ENCODE measurements at places on chromosomes 12 and 14.

DNA sequence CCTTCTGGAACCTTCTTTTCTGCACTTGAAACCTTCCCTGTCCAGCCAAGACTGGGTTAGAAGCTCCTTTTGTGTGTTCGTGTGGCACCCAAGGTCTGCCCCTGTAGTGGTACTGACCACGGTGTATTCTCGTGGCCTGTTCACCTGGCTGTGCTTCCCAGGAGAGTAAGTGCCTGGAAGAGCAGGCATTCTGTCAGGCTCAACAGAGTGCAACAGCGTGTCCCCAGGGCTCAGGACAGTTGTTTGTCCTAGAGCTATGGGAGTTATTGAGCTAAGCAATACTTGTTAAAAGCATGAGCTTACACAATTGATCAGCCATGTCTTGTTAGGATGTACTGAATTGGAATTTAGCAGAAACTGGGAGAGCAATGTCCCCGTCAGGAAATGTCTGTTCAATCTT, 12.9 kb upstream of the SLC38A2 start:
- peaks cover 58% of the 10 kb centered on the region for H3K4me1 ChIP-seq
- no peak overlapping the region for H3K4me3 ChIP-seq
- DNase-seq: no peak
- no peaks in the 10 kb centered on the region for H3K27me3 ChIP-seq
- peaks cover 22% of the 10 kb centered on the region for H3K36me3 ChIP-seq
- H3K27ac ChIP-seq: peak overlapping the region; percentile 17

GRCh38 chr12:77795699-77796098, 35.0 kb upstream of the NAV3 start:
- no peaks in the 10 kb centered on the region for H3K4me1 ChIP-seq
- H3K4me3 ChIP-seq: no peak overlapping the region
- no peak overlapping the region for H3K27ac ChIP-seq
- DNase-seq: no peak

DNA sequence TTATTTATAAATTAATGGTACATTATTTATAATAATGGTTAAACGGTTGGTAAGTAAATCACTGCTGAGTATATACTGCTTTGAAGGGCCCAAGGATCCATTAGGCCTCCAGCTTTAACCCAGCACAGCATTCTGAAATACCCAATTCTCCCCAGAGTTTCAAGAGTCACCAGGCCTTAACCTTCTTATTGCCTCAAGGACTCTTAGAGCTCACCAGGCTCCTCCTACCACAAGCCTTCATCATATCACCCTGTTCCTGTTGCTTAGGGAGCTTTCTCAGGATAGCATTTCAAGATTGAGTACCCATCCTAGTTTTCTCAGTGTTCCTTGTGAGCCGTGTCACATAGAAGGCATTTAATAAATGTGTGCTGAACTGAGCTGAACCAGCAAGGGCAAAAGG, 242.5 kb downstream of the FBXL14 start:
- no peaks in the 10 kb centered on the region for H3K4me1 ChIP-seq
- DNase-seq: no peak
- no peaks in the 10 kb centered on the region for H3K27me3 ChIP-seq
- no peaks in the 10 kb centered on the region for H3K36me3 ChIP-seq
- H3K4me3 ChIP-seq: no peak overlapping the region

DNA sequence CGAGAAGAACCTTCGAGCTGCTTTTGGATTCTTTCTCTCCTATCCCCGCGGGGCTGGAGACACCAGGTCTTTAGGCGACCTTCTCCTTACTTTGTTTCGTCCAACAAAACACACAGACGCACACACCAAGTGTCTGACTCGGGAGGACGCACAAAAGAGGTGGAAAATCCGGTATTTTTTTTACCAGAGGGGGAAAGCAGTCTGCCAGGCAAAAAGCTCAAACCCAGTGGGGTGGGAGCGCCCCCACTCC, 2.1 kb downstream of the SIX4 start:
- H3K36me3 ChIP-seq: no peaks in the 10 kb centered on the region
- H3K4me1 ChIP-seq: peaks cover 14% of the 10 kb centered on the region
- DNase-seq: no peak
- H3K27me3 ChIP-seq: peaks cover 62% of the 10 kb centered on the region
- peak overlapping the region; percentile 80 for H3K4me3 ChIP-seq

DNA sequence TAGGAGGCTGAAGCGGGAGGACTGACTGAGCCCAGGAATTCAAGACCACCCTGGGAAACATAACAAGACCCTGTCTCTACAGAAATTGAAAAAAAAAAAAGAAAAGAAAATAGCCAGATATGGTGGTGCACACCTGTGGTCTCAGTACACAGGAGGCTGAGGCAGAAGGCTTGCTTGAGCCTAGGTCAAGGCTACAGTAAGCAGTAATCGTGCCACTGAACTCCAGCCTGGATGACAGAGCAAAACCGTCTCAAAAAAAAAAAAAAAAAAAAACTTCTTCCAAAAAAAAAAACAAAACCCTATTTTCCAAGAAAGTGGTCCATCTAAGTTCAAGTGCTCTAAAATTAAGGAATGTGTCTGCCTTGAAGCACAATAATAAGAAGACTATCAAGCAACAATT, 19.8 kb downstream of the SNX6 start:
- peaks cover 43% of the 10 kb centered on the region for H3K36me3 ChIP-seq
- H3K27ac ChIP-seq: no peak overlapping the region
- no peak for DNase-seq

GRCh38 chr12:69988481-69989321, 163.7 kb downstream of the MYRFL start:
- no peaks in the 10 kb centered on the region for H3K27me3 ChIP-seq
- H3K4me1 ChIP-seq: no peaks in the 10 kb centered on the region
- no peaks in the 10 kb centered on the region for H3K36me3 ChIP-seq
- no peak for DNase-seq
- H3K4me3 ChIP-seq: no peak overlapping the region
